Hematopoietic multipotent progenitor cell treated with erythropoietin and hydrocortisone succinate and interleukin-3 and kit ligand, for 6 days (in vitro differentiated cells): ENCODE measurements at places on chromosomes 5 and 9.
A peak's percentile ranks its signal among the peaks of the same experiment; 100 is the strongest.

- peak; percentile 54 for DNase-seq
Measured at GRCh38 chr5:13976867-13977830, 32.7 kb upstream of the DNAH5 start.

- no peak for DNase-seq
Measured at GRCh38 chr9:119157196-119157595, 212.0 kb downstream of the BRINP1 start.

- no peak for DNase-seq
Measured at GRCh38 chr5:37756248-37756647, 83.6 kb downstream of the GDNF start.

DNA sequence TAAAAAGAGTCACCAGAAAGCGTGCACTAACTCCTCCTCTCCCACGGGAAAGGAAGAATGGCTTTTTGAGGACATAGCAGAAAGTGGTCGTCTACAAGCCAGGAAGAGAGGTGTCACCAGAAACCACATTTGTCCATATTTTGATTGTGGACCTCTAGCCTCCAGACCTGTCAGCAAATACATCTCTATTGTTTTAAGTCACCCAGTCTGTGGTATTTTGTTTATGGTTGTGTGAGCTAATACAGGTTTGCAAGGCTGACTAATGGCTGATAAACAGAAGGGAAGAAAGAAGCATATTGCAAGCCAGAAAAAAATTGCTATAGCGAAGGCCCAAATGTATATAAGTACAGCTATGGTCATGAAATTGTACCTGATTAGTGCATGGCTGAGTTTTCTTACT lies 21.4 kb downstream of the WDR70 start:
- DNase-seq = no peak

DNA sequence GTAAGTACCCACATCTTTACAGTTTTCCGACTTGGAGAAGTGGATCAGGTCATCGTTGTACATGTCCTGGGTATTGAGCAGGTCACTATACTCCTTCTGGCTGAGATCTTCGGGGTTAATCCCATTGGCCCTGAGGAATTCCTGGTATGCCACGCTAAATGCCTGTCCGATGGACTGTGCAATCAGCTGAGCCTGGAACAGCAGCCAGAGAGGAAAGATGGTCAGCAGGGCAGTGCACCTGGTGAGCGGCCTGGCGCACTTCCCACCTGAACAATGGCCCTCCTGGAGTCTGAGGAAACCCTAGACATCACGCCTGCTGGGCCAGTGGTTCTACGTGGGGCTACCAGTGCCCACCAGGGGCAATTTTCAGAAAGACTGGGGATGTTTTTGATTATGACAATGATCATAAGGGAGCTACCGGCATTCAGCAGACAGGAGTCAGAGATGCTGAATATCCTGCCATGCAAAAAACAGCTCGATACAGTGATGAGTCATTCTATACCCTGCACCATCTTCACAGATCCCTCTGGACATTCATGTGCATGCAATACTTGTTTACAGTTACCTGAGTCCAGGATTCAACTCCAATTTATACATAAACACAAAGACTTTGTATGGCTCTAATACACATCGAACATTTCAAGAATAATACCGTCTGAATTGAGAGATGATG lies 127.2 kb downstream of the ENTREP1 start:
- no peak for DNase-seq

DNA sequence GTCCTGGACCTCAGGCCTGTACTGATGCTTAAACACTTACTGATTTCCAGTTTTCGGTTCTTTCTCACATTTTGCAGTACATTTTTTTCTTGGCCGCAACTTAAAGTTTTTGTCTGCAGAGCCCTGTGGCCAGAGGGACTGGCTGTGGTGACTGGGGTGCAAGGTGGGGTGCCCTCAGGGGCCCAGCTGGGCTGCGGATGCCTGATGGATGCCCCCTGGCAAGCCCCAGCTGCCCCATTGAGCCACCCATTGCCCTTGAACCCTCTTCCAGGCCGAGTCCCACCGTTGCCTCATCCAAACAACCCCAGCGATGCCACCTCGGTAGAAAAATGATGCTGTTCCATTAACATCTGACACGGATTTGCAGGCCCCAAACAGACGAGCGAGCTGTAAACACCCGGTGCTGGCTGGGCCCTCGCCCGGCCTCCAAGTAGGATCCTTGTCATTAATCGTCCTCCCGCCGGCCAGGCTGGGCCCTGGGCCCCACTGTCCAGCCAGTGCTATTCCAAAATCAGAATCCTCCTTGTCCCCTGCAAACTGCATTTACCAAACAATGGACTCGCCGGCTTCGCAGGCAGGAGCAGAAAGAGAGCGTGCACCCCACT lies 107.9 kb downstream of the PHF2 start:
- DNase-seq = no peak

DNA sequence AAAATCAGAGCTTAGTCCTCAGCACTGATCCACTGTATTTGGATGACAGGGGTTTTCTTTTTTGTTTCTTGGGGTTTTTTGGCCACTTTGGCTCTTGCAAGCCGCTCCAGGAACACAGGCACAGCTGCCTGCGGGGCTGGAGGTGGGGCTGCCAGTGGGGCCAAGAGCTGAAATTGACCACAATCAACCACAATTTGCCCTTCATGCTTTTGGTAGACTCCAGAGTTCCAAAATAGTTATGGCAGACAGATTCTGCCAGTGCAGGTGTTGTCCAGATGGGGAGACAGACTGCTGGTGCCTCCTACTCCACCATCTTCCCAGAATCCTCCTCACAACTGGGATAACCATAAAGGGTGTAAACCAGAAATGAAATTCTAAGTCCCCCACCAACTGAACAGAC lies 36.5 kb downstream of the PLEKHG4B start:
- no peak for DNase-seq

- no peak for DNase-seq
Measured at GRCh38 chr5:77419644-77420582, 72.2 kb downstream of the WDR41 start.

- no peak for DNase-seq
Measured at GRCh38 chr9:105357937-105358336, 89.9 kb upstream of the FSD1L start.

DNA sequence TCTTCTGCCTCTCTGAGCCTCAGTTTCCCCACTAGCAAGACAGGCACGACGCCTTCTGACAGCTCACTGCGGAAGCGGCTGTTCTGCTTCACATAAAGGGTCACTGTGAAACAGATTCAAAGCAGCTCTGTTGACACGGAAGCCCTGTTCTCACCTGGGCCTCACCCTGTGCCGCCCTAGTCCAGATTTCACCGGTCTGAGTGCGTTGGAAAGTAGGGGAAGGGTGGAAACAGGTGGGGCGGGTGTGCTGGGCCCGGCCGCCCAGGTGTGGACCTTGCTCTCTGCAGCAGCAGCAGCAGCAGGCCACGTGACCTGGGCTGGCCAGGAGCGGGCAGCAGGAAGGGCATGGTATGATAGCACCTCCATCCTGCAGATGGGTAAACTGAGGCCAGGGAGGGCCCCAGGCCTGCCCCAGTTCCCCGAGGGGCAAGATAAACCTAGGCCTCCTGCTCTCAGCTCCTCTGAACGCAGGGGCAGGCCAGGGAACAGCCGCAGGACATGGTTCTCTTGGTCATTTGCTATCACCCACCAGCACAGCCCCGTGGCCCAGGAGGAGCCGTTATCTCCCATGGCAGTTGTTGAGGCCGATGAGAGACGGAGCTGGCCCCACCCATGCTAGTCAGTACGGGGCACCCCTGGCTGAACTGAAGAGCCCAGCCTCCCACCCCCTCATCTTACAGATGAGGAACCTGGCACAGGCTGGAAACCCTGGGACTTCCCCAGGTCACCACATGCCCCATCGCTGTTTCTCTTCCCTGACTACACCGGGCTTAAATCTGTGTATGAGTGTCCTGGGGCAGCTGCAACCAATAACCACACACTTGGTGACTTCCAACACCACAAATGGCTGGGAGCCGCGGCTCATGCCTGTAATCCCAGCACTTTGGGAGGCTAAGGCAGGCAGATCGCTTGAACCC lies 12.1 kb downstream of the PTGES2 start:
- peak; percentile 99 for DNase-seq

DNA sequence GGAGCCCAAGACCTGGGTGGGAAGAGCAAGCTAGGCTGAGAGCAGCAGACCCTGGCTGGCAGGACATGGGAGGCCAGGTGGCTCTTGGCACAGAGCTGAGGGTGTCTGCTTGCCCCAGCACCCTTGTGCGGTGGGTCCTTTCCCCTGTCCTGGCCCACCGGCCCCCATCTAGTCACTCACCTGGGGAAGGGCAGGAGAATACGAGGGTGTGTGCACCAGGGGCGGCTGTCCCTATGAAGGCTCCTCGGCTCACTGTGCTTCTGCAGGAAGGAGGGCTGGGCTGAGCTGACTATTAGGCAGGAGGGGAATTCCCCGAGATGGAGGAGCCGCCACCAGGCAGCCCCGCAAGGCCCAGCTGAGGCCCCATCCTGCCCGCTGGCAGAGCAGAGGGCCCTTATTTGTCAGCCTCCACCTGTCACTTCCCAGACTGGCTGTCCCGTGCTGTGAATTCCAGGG lies 6.1 kb upstream of the TNIP1 start:
- peak; percentile 26 for DNase-seq

- no peak for DNase-seq
Measured at GRCh38 chr5:23269981-23270380, 237.4 kb upstream of the PRDM9 start.

DNA sequence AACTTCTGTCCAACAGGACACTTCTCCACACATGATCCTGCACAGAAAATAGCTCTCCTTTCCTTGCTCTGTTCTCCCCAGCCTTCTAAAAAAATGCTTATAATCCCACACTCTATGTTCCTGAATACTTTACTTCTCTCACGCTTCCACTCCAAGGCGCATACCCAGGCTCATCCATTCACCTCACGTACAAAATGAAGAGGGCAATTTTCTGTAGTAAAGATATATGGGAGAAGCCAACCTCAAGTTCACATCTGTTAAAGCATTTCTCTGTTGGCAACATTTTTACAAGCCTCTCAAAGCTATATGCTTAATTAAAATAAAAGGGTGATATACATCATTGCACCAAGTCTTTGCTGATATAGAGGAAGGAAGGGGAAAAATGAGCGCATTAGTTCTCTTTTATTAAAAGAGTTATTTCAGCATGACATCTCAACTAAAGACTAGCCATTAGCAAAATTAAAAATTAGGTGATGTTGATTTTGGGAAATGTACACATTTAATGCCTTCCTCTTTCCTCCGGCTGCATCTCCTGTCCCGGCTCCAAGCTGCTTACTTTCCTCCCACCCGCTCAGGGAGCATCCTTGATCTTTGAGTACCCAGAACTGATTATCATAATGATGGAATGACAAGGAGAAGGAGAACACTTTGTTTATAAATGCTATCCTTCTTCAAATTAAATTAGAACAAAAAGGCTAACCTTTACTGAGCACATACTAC lies 342.1 kb upstream of the PANK3 start:
- no peak for DNase-seq

GRCh38 chr5:67652201-67652600 lies 455.6 kb upstream of the CD180 start:
- no peak for DNase-seq

DNA sequence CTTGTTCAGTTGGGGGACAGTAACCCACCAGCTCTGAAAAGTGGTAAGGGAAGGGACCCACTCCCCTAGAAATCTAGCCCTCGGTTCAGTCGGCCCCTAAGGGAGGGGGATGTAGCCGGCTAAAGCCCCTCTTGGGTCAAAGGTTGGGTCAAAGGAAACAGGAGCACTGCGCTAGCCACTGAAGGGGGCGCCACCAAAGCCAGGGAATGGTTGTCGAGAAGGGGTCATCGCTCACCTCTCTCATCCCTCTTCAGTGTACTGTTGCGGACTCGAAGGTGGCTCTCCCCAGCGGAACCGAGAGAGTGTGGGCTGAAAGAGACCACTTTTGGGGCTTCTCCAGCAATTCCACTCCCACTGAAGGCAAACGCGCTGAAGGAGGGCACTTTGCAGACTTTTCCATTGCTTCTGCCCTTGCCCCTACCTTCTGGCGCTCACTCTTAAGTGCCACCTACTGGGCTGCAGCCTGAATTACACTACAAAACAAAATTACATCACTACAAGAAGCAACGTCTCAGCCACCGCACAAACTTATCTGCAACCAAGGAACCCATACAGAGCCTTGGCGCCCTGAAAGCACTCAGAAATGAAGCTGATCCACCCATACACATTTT lies 396.9 kb downstream of the PDE4D start:
- DNase-seq = peak; percentile 33

- no peak for DNase-seq
Measured at GRCh38 chr5:110663525-110663924, 62.9 kb downstream of the TMEM232 start.

GRCh38 chr5:169099801-169100734 lies 200.9 kb downstream of the SLIT3 start:
- DNase-seq = no peak

GRCh38 chr5:9540791-9541190 lies 5.1 kb downstream of the SEMA5A start:
- DNase-seq = no peak

DNA sequence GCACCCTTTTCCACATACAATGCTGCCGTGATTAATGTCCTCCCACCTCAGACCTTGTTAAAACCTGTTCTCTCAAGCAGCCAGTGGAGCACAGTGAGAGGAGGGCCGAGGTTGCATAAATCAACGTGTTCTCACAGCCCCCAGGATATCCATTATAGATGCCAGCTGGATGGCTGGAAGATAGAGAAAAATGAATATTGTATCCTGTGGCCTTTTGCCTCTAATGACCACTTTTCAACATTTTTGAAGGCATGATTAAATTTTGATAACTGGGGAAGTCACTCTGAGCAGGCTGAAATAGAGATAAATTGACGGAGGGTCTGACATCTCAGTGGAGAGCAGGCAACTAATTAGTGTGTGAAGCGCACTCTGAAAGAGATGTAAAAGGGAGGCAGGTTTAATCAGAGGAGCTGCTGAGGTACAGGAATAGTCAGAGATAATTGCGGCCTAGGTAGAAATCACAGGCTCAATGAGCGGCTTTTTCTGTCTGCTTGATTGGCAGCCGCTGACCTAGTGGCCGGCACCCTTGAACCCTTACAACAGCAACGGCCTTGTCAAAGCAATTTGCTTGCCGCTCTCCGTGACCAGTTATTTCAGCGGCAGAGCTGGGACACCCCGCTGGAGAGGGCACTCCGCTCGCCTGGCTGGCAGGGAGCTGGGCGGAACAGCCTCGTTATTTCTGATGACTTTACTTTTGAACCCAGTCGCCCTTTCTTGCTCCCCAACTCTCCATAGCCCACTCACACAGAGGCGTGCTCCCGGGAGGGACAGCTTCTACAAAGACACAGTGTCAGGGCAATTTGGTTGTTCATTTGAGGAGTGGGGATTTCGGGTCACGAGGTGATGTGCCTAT lies 560.7 kb downstream of the PSAT1 start:
- no peak for DNase-seq

GRCh38 chr5:133499895-133500294 lies 112.4 kb downstream of the FSTL4 start:
- DNase-seq = no peak

- no peak for DNase-seq
Measured at GRCh38 chr9:68730570-68731235, 25.7 kb downstream of the PIP5K1B start.

DNA sequence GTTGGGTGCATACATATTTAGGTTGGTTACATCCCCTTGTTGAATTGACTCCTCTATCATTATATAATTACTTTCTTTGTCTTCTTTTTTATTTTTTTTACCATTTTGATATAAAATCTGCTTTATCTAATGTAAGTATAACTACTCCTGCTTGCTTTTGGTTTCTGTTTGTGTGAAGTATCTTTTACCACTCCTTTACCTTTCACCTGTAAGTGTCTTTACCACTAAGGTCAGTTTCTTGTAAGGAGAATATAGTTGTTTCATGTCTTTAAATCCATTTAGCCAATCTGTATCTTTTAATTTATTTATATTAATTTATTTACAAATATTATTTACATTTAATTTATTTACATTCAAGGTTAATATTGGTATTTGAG lies 33.0 kb downstream of the INSL4 start:
- DNase-seq = no peak

- DNase-seq = peak; percentile 56
Measured at GRCh38 chr5:171953860-171954701, 52.4 kb downstream of the FBXW11 start.
